Activated CD4-positive, alpha-beta T cell treated with anti-CD3 and anti-CD28 coated beads, Interleukin-2, amount 50 U/mL, for 16 hours (primary cell): ENCODE measurements at places on chromosomes 5 and 9.

DNA sequence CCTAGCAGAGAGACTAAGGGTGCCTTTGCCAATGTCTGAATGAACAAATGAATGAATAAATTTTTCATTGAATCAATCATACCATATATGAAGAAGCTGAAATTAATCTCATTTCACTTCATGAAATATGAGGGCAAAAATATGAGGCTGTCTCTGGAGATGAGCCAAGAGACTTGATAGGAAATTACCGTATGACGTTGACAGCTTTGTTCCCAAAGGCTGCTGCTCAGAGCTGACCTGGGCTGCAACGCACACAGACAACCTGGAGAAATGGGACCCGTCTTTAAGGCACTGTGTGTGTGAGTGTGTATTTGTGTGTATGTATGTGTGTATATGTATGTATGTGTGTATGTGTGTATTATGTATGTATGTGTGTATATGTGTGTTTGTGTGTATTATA is 226.1 kb downstream of the IRX2 start:
- DNase-seq, result no peak

GRCh38 chr5:132019857-132020555 is 8.5 kb upstream of the ACSL6 start:
- DNase-seq, result peak; percentile 94

- no peak for DNase-seq
Observed at GRCh38 chr5:172293745-172294342, 10.3 kb upstream of the UBTD2 start.

GRCh38 chr9:136058084-136058483 is 37.0 kb downstream of the NACC2 start:
- DNase-seq, result no peak

DNA sequence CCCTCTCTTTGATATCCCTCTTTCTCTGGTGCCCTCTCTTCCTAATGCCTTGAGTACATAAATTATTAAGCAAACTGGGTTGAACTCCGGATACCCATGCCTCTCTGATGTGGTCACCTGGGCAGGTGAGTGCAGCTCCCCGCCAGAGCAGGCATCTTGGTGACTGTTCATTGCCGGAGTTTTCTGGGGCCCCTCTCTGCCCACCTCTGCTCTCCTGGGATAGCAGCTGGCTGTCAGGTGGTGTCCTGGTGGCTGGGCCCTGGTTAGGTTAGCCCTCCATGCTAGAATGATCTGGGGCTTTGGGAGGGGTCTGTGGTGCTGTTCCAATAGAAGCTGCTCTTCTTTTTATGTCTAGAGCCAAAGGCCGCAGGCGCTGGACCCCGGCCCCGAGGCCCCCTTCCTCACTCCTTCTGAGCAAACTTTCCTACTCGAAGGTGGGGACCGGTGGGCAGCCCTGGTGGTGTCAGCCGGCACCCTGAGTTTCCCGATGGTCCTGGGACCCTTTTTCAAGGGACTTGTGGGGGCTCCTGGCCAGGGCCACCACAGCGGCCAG is 4.9 kb upstream of the SCGB3A1 start:
- no peak for DNase-seq

- no peak for DNase-seq
Observed at GRCh38 chr5:65734921-65735320, 12.9 kb downstream of the NLN start.

DNA sequence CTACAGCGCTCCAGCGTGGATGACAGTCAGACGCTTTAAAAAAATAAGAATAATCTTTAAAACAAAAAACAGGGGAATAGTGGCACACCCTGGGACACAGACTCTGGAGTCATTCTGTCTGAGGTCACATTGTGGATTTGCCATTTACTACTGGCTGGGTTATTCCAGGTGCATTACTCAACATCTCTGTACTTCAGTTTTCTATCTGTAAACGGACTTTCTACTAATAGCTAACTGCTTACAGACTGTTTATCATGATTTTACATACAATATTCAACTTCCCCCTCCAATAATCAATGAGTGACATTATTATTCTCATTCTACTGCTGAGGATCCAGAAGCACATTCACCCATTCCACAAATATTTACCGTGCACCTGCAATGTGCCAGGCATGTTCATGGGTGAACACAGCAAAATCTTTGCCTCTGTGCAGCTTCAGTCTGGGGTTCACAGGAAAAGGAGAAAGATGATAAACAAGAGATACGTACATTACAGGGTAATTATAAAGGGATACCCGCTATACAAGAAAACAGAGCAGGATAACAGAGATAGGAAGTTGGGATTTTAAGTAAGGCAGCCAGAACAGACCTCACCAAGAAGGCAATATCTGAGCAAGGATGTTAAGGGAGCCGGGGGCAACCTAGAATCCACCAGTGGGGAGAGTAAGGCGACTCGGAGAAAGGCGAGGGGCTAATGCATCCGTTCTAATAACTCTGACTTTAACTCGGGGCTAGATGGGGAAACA is 984 bp upstream of the RAD23B start:
- DNase-seq, result no peak

- no peak for DNase-seq
Observed at GRCh38 chr5:54792611-54793404, 192.6 kb downstream of the ESM1 start.

DNA sequence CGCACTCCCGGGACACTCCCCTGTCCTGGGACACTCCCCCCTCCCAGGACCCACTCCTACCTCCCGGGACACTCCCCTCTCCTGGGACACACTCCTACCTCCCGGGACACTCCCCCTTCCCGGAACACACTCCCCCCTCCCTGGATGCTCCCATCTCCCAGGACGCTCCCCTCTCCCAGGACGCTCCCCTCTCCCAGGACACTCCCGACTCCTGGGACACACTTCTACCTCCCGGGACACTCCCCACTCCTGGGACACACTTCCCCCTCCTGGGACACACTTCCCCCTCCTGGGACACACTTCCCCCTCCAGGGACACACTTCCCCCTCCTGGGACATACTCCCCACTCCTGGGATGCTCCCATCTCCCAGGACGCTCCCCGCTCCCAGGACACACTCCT is 95.6 kb downstream of the RXRA start:
- no peak for DNase-seq

DNA sequence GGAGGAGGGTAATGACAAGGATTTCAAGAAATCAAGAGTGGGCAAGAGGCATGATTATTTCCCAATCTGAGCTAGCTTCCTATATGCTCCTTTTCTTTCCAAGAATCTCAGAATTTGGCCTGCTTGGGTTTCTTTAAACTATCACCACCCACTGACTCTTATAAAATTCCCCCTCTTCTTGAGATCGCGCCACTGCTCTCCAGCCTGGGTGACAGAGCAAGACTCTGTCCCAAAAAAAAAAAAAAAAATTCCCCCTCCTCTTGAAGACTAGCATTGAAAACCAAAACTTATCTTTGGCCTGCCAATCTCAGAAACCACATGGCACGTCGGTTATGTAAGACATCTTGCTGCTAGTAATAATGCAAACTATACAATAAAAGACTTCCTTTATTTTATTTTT is 3.4 kb upstream of the DMXL1 start:
- no peak for DNase-seq

- DNase-seq, result no peak
Observed at GRCh38 chr9:133534346-133535291, at the start of gene ADAMTSL2. TSS of gene ADAMTSL2 (plus strand) at chr9:133534704. CDS start at chr9:133536713, 2,009 bp downstream.

DNA sequence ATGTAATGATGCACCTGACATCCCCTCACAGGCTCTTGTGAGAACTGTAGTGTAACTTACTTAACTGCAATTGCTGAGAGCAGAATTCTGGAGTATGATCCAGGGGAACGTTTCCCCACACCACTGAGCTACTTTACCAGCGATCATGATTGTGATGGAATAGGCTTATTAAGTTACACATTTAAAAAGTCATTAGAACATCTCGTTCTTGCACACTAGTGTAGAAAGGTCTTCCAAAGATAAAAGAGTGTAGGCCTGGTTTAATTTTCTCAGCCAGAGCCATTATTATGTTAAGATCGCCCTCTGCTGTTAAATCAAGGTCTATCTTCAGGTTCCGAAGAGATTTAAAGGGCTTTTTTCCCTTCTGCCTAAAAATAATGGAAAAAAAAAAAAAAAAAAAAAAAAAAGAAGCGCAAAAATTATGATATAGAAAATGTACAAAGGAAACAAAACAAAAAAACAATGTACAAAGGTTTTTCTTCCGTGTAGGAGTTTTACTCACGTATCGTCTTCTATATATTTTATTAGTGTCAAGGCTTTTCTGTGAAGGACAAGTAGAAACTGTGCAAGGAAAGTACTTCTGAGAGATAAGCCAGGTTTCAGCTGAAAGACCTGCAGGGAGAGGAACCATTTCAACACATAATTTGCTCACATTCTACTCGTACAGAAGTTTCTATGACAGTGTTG is 18.6 kb upstream of the MOB3B start:
- DNase-seq, result peak; percentile 14

- no peak for DNase-seq
Observed at GRCh38 chr5:64569858-64570257, 64.0 kb downstream of the RGS7BP start.

DNA sequence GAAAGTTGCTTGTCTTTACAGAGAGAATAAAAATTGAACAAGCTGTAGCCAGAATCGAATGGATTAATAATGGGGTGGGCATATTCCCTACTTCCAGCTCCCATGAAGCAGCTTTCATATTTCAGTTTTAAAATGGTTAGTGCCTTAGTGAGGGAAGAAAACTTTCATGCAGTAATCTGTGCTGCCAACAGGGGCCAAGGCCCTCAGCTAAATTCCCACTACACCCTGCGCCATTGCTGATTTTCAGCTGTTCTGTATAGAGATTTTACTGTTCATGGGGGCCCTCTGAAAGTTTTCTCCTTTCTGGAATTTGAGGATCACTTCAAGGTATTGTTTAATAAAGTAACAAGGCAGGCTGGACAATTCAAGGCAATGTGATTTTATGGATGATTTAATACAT is 58.2 kb downstream of the CAST start:
- DNase-seq, result no peak

DNA sequence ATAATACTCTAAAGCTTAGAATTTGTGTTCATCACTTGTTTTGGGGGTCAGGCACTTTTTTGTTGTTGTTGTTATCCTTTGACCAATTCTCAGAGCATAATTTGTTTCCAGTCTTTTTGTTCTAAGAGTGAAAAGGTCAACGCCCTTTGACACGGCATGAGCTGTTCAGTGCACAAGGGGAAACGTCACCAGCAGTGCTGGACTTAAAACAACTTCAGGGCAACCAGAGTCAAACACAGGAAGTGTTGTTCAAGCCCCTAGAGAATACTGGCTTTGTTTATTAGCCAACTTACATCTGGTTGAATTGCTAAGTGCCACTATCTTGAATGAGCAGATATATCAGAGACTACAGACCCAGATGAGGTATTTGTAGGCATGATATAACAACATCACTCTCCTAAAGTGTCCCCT is 368.9 kb downstream of the TMEM161B start:
- no peak for DNase-seq

GRCh38 chr5:148911386-148911785 is 85.0 kb downstream of the ADRB2 start:
- DNase-seq, result no peak

DNA sequence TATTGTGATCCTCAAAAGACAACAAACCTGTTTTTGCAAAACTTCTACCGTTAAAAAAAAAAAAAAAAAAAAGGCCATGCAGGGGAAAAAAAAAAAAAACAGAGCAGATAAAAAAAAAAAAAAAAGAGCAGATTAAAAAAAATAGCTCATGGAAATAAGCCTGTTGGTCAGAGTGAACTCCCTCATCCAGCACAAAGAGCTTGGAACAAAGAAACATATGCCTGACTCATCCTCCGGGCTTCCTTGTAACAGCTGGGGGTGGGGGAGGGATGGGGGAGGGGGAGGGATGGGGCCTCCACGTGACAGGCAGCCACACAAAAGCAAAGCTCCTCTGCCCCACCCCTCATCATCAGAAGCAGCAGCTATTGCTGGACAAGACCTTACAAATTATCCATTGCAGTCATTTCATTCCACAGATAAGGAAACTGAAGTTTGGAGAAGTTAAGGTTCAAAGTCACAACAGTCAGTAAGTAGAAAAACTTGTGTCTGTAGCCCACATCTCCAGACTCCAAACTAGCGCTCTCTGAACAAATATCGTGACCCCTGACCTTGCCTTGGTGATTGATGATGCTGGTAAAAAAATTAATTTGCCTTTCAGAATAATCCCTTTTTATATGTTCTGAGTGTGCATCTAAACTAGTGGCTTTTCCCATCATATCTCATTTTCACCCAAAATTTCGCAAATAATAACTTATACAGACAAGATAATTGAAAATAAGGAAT is 38.9 kb downstream of the SLC35D2 start:
- no peak for DNase-seq

GRCh38 chr5:108747774-108748400 is at the start of gene FER:
TSS of gene FER (plus strand) at chr5:108747897. CDS start at chr5:108798183, 50,286 bp downstream.
- DNase-seq, result peak; percentile 75

GRCh38 chr5:141914199-141914743 is 9.4 kb upstream of the DELE1 start:
- peak; percentile 12 for DNase-seq

- DNase-seq, result peak; percentile 98
Observed at GRCh38 chr9:4792572-4793458, at the start of gene RCL1. TSS of gene RCL1 (plus strand) at chr9:4792944. CDS start at chr9:4793092, 148 bp downstream.

DNA sequence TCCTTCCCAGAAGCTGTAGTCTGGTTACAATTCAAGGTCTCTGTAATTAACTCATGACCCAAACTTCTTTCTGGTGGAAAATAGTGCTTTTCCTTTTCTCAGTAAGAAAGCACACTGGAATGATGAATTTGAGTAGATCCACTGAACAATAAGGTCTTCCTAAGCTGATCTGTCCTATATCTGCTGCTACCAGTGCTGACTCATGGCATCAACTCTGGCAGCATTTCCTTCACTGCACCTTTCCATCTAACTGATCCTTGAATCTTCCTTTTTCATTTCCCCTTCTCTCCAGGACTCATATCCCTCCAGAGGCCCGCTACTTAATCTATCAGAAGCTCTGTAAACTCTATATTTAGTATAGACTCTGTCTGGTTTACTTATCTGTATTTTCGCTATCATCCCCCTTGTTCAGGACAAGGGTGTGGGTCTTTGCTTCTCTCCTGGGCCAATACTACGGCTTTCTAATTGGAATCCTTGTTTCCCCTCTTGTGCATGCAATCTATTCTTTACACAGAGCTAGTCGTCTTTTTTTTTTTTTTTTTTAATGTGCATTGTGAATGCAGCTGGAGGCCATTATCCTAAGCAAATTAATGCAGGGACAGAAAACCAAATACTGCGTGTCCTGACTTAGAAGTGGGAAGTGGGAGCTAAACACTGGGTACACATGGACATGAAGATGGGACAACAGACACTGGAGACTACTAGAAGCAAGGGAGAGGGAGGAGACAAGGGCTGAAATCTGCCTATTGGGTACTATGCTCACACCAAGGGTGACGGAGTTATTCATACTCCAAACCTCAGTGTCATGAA is 192.2 kb upstream of the RPS23 start:
- DNase-seq, result no peak

- peak; percentile 39 for DNase-seq
Observed at GRCh38 chr5:57338068-57338867, 144.3 kb downstream of the ACTBL2 start.

DNA sequence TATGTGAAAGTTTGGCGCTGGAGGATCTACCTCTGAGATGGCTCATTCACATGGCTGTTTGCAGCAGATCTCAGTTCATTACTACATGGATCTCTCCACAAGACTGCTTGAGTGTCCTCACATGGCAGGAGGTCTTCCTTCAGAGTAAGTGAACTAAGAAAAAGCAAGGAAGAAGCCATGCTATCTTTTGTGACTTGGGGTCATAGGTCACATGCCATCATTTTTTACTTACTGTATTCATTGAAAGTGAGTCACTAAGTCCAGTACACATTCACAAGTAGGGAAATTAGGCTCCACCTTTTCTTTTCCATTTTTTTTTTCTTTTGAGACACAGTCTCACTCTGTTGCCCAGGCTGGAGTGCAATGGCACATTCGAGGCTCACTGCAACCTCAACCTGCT is 8.7 kb upstream of the CDKN2AIPNL start:
- no peak for DNase-seq

- DNase-seq, result no peak
Observed at GRCh38 chr5:77231471-77232138, 21.1 kb downstream of the PDE8B start.
